ENCODE measurements at places on chromosomes 5 and 9.

- DNase-seq, result no peak
Measured at GRCh38 chr9:117084221-117084620, 330.6 kb downstream of the ASTN2 start.

- DNase-seq, result no peak
Measured at GRCh38 chr9:123283048-123283408, 14.6 kb upstream of the STRBP start.

DNA sequence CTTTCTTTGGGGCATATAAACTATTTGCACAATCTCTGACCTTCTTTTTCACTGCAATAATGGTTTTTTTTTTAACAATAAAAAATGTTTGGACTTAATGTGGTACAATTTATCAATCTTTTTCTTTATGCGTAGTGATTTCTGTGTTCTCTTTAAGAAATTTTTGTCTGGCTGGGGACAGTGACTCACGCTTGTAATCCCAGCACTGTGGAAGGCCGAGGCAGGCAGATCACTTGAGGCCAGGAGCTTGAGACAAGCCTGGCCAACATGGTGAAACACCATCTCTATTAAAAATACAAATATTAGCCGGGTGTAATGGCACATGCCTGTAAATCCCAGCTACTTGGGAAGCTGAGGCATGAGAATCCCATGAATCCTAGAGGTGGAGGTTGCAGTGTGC, 72.3 kb downstream of the STK32A start:
- DNase-seq, result no peak

GRCh38 chr9:129885670-129886106, 50.4 kb downstream of the USP20 start:
- DNase-seq, result peak; percentile 97

GRCh38 chr5:167880420-167880819, 411.0 kb upstream of the WWC1 start:
- DNase-seq, result no peak

DNA sequence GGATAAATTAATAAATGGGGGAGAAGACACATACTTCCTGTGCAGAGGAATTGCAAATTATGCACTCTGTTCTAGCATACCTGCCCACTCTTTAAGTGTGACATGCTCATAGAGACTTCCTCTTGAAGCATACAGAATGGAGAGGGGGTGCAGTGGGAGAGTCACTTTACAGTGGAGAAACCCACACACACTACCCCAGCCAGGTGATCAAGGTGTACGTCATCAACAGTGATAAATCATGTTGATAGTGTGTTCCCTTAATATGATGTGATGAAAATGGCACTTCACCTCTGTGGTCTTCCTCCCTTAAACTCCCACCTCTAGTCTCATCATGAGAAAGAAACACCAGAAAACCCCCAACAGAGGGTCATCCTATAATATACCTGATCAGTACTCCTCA, 110.0 kb downstream of the SH3GL2 start:
- no peak for DNase-seq

GRCh38 chr5:53930457-53930856, 370.0 kb downstream of the NDUFS4 start:
- DNase-seq, result no peak

GRCh38 chr9:120837921-120838320, 4.8 kb downstream of the PSMD5 start:
- DNase-seq, result no peak

- DNase-seq, result no peak
Measured at GRCh38 chr9:6218099-6218502, 2.5 kb downstream of the IL33 start.

GRCh38 chr5:36613771-36614656, 7.6 kb downstream of the SLC1A3 start:
- DNase-seq, result no peak

GRCh38 chr5:115168829-115169486, 750 bp downstream of the TRIM36 start:
- DNase-seq, result no peak

DNA sequence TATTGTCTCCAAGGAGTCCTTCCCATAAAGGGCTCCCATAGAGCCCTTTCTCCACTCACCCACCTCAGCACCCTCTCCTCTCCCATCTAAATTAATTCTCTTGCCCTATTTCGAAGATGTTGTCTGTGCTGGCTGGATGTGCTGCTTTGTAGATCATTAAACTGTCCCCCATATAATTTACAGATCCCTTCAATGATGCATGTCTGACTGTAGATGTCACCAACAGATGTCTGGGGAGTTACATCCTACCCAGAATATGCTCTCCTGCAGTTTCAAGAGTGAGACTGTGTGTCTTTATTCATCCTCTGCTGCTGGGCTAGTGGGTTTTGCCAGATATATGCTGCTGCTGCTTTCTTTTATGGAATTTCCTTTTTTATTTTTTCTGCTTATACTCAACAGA, 351.2 kb downstream of the MLLT3 start:
- no peak for DNase-seq

All from cardiac septum (tissue), 1 donor.